Tibial artery (tissue), 4 donors: ENCODE measurements at places on chromosomes 12 and 14.

- DNase-seq, result no peak
These were observed 833.0 kb downstream of the SLC6A15 start for GRCh38 chr12:84079626-84080025.

GRCh38 chr14:45253754-45254310 is 830 bp upstream of the MIS18BP1 start:
- peak; percentile 25 for DNase-seq

GRCh38 chr12:58424735-58425392 is 483.5 kb downstream of the ATP23 start:
- no peak for DNase-seq

GRCh38 chr14:71733210-71733883 is 198.9 kb upstream of the RGS6 start:
- no peak for DNase-seq

DNA sequence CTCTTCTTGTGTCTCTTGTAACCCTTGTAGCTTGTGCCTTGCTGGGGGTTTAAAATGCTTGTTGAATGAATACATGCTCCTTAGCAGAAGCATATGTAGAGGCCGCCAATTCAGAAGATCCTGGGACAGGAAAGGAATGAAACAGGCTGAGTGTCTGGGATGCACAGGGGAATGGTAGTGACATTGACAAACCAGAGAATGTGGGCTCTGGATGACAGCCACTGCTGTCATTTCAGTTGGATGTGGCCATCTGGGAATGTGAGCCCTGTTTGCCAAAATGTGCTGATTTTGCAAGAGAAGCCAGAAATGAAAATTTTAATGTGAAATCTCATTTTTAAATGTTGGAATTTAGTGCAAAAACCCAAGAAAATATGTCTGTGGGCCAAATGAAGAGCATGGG is 136.8 kb downstream of the DACT1 start:
- DNase-seq, result no peak

- no peak for DNase-seq
These were observed 150.3 kb downstream of the FOXN3 start for GRCh38 chr14:89266754-89267153.
